Stimulated activated CD8-positive, alpha-beta memory T cell treated with anti-CD3 and anti-CD28 coated beads, Interleukin-7, amount 100 ng/mL, for 1 hour (primary cell): ENCODE measurements at places on chromosomes 6 and 20.
A peak's percentile ranks its signal among the peaks of the same experiment; 100 is the strongest.

DNA sequence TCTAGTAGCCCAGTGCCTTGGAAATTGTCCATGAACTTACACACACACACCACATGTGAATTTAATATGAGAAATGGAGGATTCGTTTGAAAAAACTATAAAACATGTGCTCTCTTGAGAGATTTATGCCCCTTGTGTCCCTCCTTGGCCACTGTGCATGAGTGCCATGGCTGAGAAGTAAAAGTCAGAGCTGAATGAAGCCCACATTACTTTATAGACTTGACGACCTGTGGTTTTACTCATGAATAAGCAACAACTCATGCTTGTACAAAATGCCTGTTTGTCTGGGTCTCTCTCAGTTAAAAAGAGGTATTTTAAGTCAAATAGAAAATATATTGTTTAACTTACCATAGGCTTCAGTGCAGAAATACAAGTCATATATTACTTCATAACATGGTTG lies 102.7 kb downstream of the KCNQ5 start:
- DNase-seq, result no peak

DNA sequence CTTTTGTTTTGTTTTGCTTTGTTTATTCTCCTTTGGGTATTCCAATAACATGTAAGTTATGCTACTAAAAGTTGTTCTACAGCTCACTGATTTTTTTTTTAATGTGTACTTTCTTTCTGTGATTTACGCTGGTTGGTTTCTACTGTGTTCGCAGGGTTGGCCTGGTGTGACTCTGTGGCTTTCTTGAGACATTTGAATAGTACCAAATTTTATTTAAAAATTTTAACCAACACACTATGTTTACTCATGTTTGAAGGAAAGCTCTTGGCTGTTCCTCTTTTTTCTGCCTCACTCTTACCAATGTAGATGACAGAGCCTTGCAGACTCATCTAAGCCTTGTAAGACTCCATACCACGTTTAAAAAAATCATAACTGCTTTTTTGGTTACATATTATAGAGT lies 1784.9 kb upstream of the DEFB115 start:
- DNase-seq, result no peak

- DNase-seq, result no peak
Measured at GRCh38 chr6:37783025-37783855, 36.3 kb upstream of the ZFAND3 start.

GRCh38 chr6:45376310-45377042 lies 1.3 kb downstream of the SUPT3H start:
- no peak for DNase-seq

DNA sequence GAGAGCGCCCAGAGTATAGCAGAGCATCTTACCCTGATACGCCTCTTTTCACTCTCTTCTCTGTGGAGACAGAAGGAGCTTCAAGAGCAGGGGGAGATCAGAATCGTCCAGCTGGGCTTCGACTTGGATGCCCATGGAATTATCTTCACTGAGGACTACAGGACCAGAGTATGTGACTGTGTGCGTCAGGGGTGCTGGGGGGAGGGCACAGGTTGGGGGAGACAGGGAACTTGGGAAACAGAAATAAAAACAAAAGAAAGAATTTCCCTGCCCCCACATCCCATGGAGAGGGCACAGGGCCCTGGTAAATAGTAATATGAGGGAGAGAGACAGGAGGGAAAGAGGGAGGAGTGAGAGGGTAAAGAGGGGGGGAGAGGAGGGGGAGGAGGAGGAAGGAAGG lies 3.0 kb upstream of the C4A start:
- DNase-seq, result no peak

GRCh38 chr6:111338843-111339242 lies 144.2 kb downstream of the REV3L start:
- DNase-seq, result no peak

DNA sequence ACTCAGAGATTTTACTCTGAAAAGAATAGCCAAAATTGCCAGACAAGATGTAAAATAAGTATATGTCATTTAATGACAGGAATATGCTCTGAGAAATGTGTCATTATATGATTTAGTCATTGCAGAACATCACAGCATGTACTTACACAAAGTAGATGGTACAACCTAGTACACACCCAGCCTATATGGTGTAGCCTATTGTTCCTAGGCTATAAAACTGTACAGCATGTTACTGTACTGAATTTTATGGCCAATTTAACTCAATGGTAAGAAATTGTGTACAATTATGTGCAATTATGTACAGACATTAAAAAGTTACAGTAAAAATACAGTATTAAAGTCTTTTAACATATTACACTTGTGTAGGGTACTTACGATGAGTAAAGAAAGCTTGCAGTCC lies 311.9 kb upstream of the EPHA7 start:
- DNase-seq, result no peak

DNA sequence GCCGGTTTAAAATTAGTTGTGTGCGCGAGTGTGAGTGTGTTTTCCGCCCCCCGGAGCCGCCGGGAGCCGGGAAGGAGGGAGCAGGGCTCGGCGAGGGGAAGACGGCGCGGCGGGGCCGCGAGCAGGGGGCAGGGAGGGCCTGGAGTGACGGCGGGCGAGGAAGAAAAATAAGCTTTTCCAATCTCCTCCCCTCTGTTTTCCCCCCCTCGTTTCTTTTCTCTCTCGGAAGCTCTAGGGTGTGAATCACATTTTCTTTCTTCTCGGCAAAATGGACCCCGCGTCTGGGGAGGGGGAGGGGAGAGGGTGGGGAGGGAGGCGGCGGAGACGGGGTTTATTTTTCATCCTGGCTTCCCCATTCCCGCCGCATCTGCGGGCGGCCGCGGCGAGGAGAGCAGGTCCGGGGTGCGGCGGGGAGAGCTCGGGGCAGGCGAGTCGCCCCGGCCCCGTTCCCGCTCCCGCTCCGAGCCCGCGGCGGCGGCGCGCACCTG lies 881 bp downstream of the BICRAL start:
- DNase-seq, result peak; percentile 61

- no peak for DNase-seq
Measured at GRCh38 chr6:25504661-25505060, 147.4 kb upstream of the SCGN start.

DNA sequence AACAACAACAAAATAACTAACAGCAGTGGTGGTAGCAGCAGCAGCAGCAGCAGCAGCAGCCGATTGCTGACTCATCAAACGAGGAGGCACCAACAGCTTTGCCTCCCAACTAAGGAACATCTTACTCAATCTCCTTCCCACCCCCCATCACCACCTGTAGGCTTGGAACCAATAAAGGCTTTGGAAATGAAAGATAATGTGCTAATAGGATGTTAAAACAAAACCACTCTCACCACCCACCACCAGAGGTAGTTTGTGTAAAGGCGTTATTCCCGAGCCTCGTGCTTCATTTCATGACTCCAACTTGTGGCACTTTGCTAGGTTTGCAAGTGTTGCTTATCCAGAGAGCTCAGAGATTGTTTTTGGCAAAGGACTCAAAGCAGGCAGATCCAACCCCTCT lies 346.5 kb downstream of the CD83 start:
- DNase-seq, result no peak

DNA sequence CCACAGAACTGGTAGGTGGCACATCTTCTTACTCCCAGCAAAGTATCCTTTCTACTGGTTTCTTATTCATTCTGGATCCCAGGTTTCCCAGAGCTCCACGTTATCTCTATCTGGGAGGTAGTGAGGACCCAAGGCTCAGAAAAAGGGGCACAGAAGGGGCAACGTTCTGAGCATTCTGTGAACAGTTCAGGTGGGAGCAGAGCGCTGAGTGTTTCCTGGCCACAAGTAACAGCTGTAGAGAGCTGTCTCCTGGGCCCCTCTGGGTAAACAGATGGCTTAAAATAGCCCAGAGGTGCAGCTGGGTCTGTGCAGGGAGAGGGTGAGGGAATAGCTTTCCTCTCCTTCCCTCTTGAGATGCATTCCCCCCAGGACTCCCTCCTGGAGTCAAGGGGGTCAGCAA lies 2.1 kb downstream of the APOBEC2 start:
- no peak for DNase-seq

GRCh38 chr6:113271437-113271836 lies 585.7 kb upstream of the MARCKS start:
- no peak for DNase-seq

- no peak for DNase-seq
Measured at GRCh38 chr20:40588891-40589290, 100.1 kb downstream of the MAFB start.

GRCh38 chr6:39282774-39283173 lies 31.4 kb downstream of the KCNK17 start:
- DNase-seq, result no peak

DNA sequence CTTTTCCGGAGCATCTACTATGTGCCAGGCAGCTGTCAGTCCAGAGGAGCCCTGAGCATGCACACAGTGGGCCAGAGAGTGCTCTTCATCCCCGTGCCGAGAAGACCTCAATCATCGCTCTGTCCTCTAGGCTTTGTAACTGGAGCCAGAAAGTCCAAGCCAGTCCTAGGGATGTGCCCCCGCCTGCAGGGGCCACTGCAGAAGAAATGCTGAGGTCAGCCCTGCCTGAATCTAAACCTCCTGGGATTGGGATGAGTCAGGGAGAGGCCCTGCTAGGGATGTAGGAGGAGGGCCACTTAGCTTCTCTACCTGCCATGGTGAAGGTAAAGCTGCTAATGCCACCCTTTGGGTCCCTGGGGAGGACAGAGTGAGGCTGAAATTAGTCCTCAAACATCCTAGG lies 146.8 kb downstream of the CDC5L start:
- no peak for DNase-seq

- no peak for DNase-seq
Measured at GRCh38 chr6:43821101-43821886, 51.3 kb downstream of the VEGFA start.

DNA sequence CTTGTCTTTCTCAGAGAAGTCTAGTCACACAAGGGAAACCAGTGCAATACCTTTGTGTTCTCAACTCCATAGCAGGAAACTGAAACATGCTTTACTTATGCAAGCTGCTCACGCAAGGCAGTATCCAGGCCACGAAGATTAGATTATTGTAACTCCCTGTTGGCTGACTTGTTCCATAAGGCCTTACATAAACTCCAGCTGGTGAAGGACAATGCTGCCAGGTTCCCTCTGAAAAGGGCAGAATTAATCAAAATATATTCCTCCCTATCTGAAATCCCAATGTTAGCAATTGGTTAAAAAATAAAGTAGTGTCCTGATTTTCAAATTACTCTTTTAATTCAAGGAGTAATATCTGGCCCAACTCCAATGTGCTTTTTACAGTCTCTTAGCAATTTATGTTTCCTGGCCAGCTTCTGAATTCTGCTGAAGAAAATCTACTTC lies 966.6 kb downstream of the HACE1 start:
- no peak for DNase-seq

- DNase-seq, result no peak
Measured at GRCh38 chr20:58403272-58403671, 14.2 kb downstream of the VAPB start.

DNA sequence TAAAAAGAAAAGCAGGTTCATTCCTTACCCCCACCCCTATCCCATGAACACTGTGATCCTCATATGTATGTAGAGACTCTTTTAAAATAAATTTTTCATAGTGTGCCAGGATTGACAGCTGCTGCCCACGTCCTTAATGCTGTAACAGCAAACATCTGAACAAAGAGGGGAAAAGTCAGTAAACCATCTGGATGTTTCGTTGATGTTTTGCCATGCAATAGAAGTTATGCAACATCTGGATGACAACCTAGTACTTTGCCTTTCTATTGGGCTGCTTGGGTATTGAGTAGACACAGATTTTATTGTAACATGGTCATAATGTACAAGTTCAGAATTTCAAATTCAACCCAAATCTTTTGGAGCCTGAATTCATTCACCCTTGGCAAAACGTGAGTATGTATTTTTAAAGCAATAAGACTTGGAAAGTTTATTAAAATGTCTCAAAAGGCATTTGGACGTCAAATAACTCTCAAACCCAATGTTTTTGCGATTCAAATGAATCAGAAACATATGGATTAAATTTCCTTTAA lies 500.3 kb downstream of the DHX35 start:
- no peak for DNase-seq

DNA sequence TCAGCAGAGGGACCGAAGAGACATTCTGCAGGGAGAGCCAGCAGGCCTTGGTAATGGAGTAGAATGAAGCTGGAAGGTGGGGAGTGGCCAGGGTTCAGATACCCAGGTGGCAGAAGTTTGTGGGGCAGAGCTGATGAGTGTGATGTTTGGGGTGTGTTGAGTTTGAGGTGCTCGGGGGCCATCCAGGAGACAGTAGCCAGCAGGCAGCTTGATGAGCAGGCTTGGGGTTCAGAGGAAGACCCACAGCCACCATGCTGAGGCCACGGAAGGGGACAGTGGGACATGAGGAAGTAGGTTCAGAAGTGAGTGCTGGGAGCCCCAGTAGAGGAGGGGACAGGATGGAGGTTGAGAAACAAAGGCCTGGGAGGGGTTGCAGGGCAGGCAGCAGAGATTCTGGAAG lies 11.1 kb upstream of the FOXS1 start:
- DNase-seq, result no peak

DNA sequence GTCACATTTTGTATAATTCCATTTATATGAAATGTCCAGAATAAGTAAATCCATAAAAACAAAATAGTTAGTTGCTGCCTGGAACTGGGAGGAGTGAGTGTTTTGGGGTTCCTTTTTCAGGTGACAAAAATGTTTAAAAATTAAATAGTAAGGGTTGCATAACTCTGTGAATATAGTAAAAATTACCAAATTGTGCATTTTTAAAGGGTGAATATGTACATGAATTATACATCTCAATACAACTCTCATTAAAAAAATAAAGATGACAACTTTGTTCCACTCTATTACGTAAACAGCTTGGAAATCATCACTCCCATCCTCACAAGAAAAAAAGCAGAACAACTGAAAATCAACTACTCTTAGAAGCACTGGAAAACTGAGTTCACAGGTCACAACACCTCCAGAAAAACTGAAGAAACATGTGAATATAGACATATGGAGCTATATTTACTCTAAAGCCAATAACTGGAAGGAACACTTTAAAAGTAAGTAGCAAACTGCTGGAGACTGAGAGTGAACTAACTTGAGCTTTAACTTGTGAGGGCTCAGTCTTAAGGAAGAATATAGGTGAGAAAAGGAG lies 40.0 kb downstream of the RANBP9 start:
- no peak for DNase-seq

- DNase-seq, result no peak
Measured at GRCh38 chr20:40802886-40803285, 113.8 kb upstream of the MAFB start.

- no peak for DNase-seq
Measured at GRCh38 chr6:18386298-18386976, 713 bp upstream of the RNF144B start.

- no peak for DNase-seq
Measured at GRCh38 chr6:43738267-43738676, 31.7 kb upstream of the VEGFA start.

- DNase-seq, result no peak
Measured at GRCh38 chr6:155882527-155883333, 427.1 kb upstream of the NOX3 start.
